ENCODE measurements at places on chromosomes 3 and 15. TPM values are rescaled to one million over a fixed set of nuclear protein-coding genes. Genes with fewer than 3 reads are reported as not detected.

The NEK10 gene
- total RNA-seq = 3.9 TPM

The PLSCR5 gene
- total RNA-seq = not detected

The GPR27 gene
- 1.0 TPM for total RNA-seq

The GOLGA6A gene
- 0.20 TPM for total RNA-seq

- no peak for DNase-seq
These were observed 21.7 kb downstream of the NMNAT3 start for GRCh38 chr3:139655909-139656595.

GRCh38 chr3:127413318-127413673, 125.5 kb upstream of the PRR20G start:
- DNase-seq = no peak

- no peak for DNase-seq
These were observed 29.4 kb downstream of the CD200R1L start for GRCh38 chr3:112817271-112817670.

DNA sequence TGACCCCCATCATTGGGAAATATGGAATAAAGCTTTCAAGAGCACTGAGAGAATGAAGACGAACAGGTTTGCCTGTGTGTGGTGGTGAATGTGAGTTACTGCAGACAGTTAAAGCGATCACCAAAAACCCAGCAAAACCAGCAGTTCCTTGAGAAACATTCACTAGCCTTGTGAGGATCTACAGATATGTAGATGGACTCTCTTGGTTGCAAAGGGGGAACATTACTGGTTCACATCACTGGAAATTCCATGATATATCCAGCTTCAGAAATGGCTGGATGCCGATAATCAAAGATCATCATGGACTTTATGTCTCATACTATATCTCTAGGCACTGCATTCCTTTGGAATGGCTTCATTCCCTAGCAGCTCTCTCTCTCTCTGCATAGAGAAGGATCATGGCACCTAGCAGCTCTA, 10.2 kb upstream of the HERC1 start:
- no peak for DNase-seq

DNA sequence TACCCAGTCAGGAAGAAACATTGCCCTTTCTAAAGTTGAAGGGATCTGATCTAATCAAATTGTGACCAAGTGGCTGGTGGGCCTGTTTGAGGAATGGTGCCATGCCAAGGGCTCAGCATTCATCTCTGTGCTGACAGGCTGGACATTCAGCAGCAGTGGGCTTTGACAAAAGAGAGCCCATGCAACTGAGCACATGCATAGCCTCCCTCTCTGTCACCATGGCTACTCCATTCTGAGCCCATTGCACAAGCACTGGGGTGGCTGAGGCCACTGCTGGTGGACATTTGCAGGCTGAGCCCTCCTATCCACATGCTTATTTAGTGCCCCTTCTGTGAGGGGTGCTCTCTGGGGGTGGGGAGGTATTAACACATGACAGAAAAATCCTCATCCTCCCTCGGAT, 28.6 kb upstream of the TNFSF10 start:
- no peak for DNase-seq

All from CD4-positive, CD25-positive, alpha-beta regulatory T cell (primary cell).